ENCODE measurements at places on chromosomes 6 and 20.

DNA sequence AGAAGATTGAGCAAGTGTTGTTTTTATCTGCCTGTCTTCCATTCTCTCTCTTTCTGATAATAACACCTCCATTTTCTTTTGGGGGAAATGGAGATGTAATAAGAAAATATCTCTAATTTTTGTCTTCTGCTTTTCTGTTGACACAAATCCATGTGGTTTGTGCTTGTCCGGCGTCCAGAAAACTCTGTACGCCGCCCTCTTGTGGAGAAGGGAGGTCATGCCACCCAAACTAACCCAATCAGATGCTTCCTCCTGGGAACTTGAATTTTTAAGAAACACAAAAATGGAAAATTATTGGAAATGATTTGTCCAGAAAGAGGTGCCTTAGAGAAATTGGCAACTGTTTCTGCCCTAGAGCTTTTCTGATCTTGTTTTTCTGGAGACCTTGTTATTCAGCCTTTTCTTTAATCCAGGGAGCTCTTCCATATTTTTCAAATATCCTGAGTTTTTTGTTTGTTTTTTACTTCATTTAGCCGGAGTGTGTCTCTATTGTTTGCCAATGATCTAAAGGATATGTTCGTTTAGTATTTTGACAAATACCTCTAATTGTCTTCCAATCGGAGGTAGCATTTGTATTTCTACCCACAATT lies 17.8 kb upstream of the FNDC1 start:
- no peak for DNase-seq

DNA sequence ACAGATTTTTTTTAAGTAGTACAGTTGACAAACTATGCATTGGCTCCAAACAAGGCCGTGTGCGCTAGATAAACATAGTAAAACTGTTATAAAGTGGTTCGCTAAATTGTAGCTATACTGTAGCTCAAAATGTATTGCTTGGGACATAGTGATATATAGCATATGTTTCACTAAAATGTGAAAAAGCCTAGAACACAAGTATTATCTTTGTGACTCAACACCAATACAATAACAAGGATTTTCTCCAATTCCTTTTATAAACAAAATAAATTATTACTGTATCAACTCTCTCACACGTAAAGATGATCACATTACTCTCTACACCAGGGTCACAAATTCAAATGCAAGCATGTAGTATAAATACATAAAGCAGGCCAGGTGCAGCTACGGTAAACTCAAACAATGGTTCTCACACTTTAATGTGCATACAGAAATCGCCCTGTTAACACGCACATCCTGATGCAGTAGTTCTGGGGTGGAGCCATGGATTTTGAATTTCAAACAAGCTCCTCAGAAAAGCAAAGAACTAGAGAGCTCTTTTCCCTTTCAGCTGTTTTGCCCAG lies 214.6 kb downstream of the GMDS start:
- DNase-seq = no peak

DNA sequence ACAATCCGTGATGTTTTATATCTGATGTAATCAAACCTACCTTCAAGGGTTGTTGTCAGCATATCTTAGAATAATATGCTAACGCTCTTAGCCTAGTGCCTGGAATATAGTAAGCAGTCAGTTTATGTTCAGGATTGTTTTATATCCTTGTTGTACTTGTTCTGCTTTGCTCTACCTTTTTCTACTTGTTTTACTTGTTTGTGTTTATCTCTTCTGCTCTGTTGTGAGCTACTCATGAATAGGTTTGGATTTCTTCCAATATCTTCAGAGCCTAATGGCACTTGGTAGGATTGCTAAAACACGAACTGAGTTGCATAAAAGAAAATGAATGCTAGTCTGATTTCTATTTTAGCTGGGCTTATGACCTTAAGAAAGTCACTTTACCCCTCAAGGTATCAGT lies 40.1 kb downstream of the DNAH8 start:
- DNase-seq = no peak

- no peak for DNase-seq
Observed at GRCh38 chr6:30321692-30322388, 4.9 kb upstream of the TRIM39 start.
